Activated CD4-positive, alpha-beta memory T cell treated with anti-CD3 and anti-CD28 coated beads, Interleukin-2, amount 10 ng/mL, durations not matched to agents 7 days and 5 days (primary cell): ENCODE measurements at places on chromosomes 5 and 9. TPM values are rescaled to one million over a fixed set of nuclear protein-coding genes. Genes with fewer than 3 reads are reported as not detected.

- peak; percentile 10 for DNase-seq
- no peak overlapping the region for H3K27ac ChIP-seq
- H3K27me3 ChIP-seq = peaks cover 2% of the 10 kb centered on the region
- no peaks in the 10 kb centered on the region for H3K36me3 ChIP-seq
Measured at GRCh38 chr9:89882930-89883361, 278.1 kb downstream of the GADD45G start.

DNA sequence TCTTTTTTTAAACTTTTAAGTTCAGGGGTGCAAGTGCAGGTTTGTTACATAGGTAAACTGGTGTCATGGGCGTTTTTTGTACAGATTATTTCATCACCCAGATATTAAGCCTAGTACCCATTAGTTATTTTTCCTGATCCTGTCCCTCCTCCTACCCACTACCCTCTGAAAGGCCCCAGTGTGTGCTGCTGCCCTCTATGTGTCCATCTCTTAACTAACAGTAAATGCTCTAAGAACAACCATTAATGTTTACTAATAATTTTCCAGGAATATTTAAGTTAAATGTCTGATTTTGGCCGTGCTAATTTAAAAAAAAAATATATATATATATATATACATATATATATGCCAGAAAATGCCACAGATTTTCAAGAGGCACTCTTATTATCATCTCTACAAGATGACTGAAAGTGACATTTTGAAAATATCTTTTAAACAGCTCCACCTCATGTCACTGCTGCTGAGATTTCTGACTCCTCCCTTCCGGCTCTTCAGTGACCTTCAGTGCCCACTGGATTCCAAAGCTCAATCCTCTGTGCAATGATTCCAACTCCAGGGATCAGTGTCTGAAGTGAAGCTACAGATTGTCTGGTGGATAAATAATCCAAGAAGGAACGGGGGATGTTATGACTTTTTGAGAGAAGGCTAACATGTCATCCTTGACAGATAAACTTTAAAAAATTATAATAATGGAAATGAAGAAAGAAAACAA, 46.7 kb upstream of the HNRNPA0 start:
- H3K36me3 ChIP-seq = no peaks in the 10 kb centered on the region
- no peak overlapping the region for H3K27ac ChIP-seq
- peaks cover 4% of the 10 kb centered on the region for H3K27me3 ChIP-seq
- no peak overlapping the region for H3K4me3 ChIP-seq
- DNase-seq = no peak
- H3K4me1 ChIP-seq = no peaks in the 10 kb centered on the region

DNA sequence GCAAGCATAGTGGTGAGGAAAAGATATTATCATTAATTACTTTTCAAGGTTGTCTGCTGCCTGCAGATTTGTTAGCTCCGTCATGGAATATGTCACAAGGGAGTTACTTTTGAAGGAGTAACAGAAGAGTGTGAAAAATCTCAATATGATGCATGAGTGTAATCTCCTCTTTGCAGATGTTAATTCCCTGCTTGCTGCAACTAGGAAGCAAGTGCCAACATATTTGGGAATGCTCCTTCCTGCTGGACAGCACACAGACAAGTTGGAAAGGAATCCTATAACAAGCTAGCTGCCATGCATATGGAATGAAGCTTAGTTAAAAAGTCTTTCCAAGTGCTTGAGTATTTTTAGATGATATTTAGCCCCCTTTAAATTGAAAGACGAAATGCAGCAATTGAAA, 2023.6 kb upstream of the CDH6 start:
- no peaks in the 10 kb centered on the region for H3K27me3 ChIP-seq
- no peaks in the 10 kb centered on the region for H3K4me1 ChIP-seq
- no peaks in the 10 kb centered on the region for H3K36me3 ChIP-seq
- no peak overlapping the region for H3K4me3 ChIP-seq
- no peak for DNase-seq
- no peak overlapping the region for H3K27ac ChIP-seq

Gene STKLD1
- 0.65 TPM for total RNA-seq

Gene PCDHB6
- not detected for total RNA-seq

GRCh38 chr5:141508798-141509611, 20.1 kb downstream of the PCDHGC5 start:
- DNase-seq = no peak
- H3K27me3 ChIP-seq = no peaks in the 10 kb centered on the region
- peaks cover 10% of the 10 kb centered on the region for H3K36me3 ChIP-seq
- H3K4me1 ChIP-seq = peaks cover 17% of the 10 kb centered on the region
- no peak overlapping the region for H3K4me3 ChIP-seq

DNA sequence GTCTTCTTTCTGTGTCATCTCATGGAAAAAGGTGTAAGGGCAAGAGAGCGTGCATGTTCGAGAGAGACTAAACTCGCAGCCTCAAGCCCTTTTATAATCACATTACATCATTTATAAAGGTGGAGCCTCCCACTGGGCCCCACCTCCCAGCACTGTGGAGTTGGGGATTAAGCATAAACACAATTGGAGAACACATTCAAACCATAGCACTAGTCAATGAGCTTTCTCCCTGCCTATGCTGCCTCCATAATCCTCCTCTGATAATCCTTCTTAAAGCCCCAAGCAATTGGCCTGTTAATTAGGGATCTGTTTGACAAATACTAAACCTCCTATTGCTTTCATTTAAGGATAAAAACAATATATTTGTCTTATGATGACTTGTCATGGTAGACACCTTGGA, 99.6 kb downstream of the NMUR2 start:
- H3K4me3 ChIP-seq = no peak overlapping the region
- DNase-seq = no peak
- no peaks in the 10 kb centered on the region for H3K27me3 ChIP-seq
- H3K4me1 ChIP-seq = no peaks in the 10 kb centered on the region
- no peak overlapping the region for H3K27ac ChIP-seq

Gene CDHR2
- total RNA-seq = 1.6 TPM

- no peak overlapping the region for H3K27ac ChIP-seq
- DNase-seq = no peak
- no peaks in the 10 kb centered on the region for H3K4me1 ChIP-seq
- no peaks in the 10 kb centered on the region for H3K27me3 ChIP-seq
Measured at GRCh38 chr9:114307899-114308267, 15.0 kb upstream of the ORM1 start.

DNA sequence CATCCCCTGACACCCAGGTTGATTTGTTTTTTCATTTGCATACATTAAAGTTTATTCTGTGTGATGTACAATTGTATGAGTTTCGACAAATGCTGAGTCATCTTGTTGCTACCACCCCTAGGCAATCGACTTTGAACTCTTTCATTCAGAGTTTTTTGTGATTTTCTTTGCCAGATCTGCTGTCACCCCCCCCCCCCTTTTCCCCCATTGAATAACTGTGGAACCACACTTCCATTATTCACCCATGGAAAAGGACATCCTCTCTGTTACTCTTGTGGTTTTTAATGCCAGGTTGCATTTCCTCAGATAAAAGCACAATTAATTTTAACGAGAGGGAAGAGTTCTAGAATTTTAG, 13.7 kb upstream of the FAM120AOS start:
- H3K4me1 ChIP-seq = peaks cover 89% of the 10 kb centered on the region
- peaks cover 37% of the 10 kb centered on the region for H3K36me3 ChIP-seq
- peak overlapping the region; percentile 88 for H3K27ac ChIP-seq
- H3K4me3 ChIP-seq = peak overlapping the region; percentile 37
- no peaks in the 10 kb centered on the region for H3K27me3 ChIP-seq

- no peaks in the 10 kb centered on the region for H3K4me1 ChIP-seq
- no peak for DNase-seq
- no peaks in the 10 kb centered on the region for H3K36me3 ChIP-seq
- H3K4me3 ChIP-seq = no peak overlapping the region
- H3K27me3 ChIP-seq = no peaks in the 10 kb centered on the region
Measured at GRCh38 chr5:16427587-16427986, 38.0 kb downstream of the ZNF622 start.

DNA sequence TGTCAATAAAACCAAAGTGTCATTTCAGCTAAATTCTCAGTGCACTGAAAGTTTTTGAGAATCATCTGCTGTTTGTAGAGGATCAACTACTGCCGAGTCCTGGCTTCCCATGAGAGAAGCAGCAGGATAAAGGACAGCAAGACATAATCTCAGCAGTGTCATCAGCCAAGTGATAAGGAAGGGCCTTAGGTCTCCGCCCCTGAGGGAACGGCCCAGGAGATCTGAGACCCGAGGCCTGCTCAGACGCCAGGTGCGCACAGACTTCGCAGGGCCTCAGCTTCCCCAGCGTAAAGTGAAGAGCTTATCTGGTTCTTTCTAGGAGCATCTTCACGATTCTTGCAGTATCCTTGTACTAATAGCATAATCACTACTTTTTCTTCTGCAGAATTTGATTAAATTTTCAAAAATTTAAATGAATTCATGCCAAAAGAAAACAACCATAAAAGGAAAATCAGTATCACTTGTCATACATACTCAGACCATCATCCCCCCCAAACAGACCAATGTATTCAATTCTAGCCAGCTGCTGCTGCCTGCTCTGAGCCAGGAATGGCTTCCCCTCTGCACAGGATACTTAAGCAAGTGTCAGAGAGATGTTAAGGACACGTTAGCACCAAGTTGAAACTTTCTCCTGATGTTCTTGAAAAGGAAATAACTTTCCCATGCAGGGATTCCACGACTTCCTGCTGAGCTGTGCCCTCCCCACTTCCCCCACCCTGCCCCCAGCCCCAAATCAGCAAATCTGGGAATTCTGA, 2.2 kb downstream of the GFPT2 start:
- no peaks in the 10 kb centered on the region for H3K36me3 ChIP-seq
- H3K27ac ChIP-seq = no peak overlapping the region
- H3K4me3 ChIP-seq = no peak overlapping the region
- no peak for DNase-seq

DNA sequence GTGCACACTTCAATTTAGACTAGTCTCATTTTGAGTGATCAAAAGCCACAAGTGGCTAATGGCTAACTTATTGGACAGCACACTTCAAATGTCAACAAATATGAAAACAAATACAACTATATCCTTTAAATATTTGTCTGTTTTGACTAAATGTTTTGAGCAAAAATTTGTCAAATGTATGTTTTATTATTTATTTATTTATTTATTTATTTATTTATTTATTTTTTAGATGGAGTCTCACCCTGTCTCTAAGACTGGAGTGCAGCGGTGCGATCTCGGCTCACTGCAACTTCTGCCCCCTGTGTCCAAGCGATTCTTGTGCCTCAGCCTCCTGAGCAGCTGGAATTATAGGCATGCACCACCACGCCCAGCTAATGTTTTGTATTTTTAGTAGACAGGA, 1392.1 kb upstream of the WWC1 start:
- DNase-seq = no peak
- H3K27ac ChIP-seq = no peak overlapping the region
- H3K4me3 ChIP-seq = no peak overlapping the region
- H3K27me3 ChIP-seq = no peaks in the 10 kb centered on the region

DNA sequence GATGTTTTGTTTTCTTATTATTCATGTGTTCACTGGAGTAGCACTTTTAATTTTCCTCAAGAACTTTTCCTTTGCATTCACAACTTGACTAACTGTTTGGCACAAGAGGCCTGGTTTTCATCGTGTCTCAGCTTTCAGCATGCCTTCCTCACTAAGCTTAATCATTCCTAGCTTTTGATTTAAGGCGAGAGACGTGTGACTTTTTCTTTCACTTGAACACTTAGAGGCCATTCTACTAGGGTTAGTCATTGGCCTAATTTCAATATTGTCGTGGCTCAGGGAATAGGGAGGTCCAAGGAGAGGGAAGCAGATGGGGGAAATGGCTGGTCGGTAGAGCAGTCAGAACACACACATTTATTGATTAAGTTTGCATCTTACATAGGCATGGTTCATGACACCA, 94.0 kb downstream of the ZNF462 start:
- H3K27ac ChIP-seq = no peak overlapping the region
- DNase-seq = no peak
- H3K27me3 ChIP-seq = no peaks in the 10 kb centered on the region
- H3K36me3 ChIP-seq = no peaks in the 10 kb centered on the region
- H3K4me1 ChIP-seq = no peaks in the 10 kb centered on the region

GRCh38 chr9:100322954-100323536, 29.7 kb downstream of the TEX10 start:
- no peaks in the 10 kb centered on the region for H3K27me3 ChIP-seq
- H3K36me3 ChIP-seq = peaks cover 20% of the 10 kb centered on the region
- H3K4me3 ChIP-seq = no peak overlapping the region
- H3K27ac ChIP-seq = no peak overlapping the region

- H3K36me3 ChIP-seq = peaks cover 77% of the 10 kb centered on the region
- no peak overlapping the region for H3K4me3 ChIP-seq
Measured at GRCh38 chr5:36162810-36163486, 11.0 kb downstream of the SKP2 start.

DNA sequence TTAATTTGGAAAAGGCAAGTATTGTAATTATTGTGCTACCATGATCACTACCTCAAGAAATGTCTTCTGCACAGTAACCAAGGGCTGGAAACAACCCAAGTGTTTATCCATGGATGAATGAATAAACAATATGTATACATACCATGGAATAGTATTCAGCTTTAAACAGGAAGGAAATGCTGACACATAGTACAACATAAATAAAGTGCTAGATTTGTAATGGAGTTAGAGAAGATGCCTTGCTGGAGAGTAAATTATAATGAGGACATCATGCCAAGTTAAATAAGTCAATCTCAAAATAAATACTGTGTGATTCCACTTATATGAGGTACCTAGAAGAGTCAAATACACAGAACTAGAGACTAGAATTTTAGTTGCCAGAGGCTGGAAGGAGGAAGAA, 160.0 kb downstream of the CCDC192 start:
- no peak overlapping the region for H3K4me3 ChIP-seq
- DNase-seq = no peak
- H3K27me3 ChIP-seq = peaks cover 4% of the 10 kb centered on the region
- H3K36me3 ChIP-seq = no peaks in the 10 kb centered on the region

DNA sequence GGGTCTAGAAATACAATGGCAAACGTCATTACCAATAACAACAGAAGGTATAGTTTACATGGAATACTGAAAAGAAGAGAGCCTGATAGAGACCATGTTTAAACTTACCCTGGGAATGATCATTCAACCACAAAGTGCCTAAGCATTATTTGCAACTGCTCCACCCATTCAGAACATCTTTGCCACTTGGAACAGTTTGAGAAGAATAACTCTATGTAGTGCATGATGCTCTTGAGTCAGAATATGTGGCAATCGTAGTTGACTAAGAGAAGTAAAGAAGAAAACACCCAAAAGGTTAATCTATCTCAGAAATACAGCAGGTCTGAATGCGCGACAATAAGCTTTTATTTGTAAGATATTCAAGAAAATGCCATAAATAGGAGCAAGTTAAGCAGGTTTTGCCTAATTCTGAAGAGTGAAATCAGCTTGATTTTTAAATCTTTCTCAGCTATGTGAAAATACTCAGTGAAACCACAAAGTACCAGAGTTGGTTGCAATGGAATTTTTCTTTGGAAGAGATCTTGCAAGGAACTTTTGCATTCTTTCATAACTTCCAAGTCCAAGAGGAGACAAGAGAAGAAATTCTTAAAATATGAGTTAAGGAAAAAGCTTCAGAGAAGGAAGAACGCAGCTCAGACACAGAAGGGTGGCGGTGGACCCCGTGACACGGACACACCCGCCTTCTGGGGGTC, 64.3 kb downstream of the HABP4 start:
- no peak for DNase-seq
- H3K27me3 ChIP-seq = no peaks in the 10 kb centered on the region
- peaks cover 4% of the 10 kb centered on the region for H3K4me1 ChIP-seq
- H3K36me3 ChIP-seq = no peaks in the 10 kb centered on the region

Gene SLC2A8
- total RNA-seq = 7.7 TPM
